Foreskin fibroblast (primary cell): ENCODE measurements at places on chromosomes 2 and 18.
A peak's percentile ranks its signal among the peaks of the same experiment; 100 is the strongest.

DNA sequence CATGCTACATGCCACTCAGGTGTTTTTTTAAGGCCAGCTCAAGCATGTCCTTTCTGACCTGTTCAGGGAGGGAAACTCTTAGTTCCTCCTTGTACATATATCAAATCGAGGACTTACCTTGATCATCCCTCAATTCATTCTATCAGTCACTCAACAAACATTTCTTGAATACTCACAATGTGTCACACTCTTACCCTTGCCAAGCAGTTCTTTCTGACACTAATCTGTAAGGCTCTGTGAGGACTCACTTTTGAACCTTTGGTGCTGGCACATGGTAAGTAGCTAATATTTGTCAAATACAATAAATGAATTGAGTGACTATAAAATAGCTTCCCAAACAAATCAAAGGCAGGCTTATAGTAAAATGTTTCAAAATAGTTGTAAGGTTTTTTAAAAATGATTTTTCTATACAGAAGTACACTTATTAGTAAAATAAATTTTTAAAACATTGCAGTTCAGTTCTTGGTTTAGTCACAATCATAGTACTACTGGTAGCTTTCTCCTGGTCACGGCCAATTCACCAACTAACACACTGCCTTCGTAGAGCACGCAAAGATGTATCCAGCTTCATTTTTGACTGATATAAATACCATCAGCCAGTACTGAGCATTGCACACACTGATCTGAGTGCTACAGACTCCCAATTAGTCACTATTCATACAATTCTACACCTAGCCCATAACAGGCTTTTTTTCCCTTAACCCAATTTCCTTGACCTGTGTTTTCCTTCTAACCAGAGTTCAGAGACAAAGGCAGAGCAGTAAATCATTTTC, 50.9 kb downstream of the ZEB2 start:
- no peak for DNase-seq

GRCh38 chr2:152635635-152636298, 81.5 kb downstream of the PRPF40A start:
- no peak for DNase-seq

DNA sequence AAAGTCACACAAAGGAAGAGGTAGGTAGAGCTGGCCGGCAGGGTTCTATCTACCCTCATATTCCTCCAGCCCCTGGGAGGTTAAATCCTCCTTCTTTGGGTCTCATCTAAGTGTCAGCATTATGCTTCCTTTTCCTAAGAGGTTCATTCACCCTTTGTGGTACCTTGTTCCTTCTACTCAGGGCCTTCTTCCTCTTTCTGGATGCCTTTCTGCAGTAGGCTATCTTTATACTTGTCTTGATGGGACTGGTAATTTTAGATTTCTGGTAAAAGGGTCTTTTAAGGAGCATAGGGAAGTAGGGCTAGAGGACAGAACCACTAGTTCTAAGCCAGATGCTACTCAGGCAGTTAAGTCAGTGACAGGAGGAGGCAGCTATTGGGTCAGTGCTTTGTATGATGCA, 13.7 kb upstream of the TNP1 start:
- no peak for DNase-seq

DNA sequence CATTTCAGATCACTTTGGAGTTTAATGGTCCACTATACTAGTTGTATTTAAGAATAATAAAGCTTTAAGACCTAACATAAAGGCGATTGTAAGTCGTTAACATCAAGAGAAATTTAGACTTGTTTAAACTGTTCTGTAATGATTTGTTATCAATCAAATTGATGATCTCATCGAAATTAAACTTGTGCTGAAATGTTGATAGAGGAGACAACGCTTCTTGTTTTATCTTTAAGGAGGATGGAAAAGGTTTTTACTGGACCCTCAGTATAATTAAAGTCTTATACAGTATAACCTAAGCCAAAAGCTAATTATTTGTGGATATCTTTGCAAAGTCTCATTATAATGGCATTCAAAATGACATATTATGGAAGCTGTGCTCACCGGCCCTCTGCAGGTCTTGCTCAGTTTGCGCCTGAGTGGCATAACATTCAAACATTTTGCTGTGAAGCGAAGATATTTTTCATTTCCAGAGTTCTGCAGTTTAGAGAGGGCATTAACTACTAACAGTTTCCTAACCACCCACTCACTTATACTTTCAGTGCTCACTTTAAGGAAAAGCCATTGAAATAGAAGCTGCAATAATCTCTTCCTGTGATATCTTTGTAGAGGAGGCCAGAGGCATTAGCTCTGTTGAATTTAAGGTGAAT, 1.4 kb upstream of the SERTAD2 start:
- peak; percentile 29 for DNase-seq

DNA sequence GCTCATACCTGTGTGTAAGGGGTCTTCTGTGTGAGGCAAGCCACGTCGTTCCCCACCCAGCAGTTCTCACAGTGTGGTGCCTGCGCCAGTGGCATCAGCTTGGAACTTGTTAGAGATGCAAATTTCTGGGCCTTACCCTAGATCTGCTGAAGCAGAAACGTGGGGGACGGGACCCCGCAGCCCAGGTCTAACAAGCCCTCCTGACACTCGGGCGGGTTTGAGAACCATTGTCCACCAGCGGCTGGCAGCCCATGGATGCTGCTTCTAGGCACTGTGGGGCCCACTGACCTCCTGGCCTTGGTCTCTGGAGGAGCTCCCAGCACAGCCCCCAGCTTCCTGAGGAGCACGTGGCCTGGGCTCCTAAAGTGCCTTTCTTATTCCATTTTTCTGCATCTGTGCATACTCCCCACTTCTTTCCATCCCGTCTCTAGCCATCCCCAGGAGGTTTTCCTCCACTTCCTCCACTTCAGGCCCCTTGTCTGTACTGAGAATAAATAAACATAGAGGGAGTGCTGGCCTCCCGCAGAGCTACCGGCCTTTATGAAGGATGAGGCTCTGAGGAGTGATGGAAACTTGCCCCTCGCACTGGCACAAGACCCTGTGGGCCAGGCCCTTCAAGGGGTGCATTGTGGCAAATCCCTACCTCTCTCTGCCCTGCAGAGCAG, 94.3 kb downstream of the GALR1 start:
- DNase-seq, result no peak

DNA sequence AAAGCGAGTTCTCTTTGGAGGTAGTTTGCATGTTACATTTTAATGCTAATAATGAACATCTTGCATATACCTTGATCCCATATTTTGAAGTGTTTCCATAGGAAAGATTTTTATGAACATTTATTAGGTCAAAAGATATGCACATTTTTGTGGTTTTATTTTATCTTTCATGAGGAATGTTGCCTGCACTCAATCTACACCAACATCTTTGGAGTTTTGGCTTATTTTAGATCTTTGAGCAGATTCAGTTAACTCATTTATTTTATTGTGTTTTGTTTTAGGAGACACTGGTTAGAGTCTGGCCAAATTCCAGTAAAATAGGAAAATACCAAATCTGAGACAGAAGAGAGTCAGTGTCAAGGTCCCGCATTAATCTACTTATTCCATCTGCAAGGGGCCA, 540.9 kb downstream of the RNF144A start:
- no peak for DNase-seq

- peak; percentile 74 for DNase-seq
Observed at GRCh38 chr2:27959496-27959895, 69.0 kb downstream of the BABAM2 start.

GRCh38 chr2:159592441-159592840, 23.9 kb downstream of the BAZ2B start:
- DNase-seq, result no peak

GRCh38 chr2:191611614-191612013, 66.3 kb upstream of the NABP1 start:
- no peak for DNase-seq
